Stimulated activated CD4-positive, alpha-beta T cell treated with anti-CD3 and anti-CD28 coated beads, Interleukin-1b, Interleukin-23, amount 100 ng/mL, for 1 hour (primary cell): ENCODE measurements at places on chromosomes 13 and 19.
A peak's percentile ranks its signal among the peaks of the same experiment; 100 is the strongest.

GRCh38 chr13:40613192-40613818, 53.1 kb downstream of the FOXO1 start:
- DNase-seq, result peak; percentile 11

DNA sequence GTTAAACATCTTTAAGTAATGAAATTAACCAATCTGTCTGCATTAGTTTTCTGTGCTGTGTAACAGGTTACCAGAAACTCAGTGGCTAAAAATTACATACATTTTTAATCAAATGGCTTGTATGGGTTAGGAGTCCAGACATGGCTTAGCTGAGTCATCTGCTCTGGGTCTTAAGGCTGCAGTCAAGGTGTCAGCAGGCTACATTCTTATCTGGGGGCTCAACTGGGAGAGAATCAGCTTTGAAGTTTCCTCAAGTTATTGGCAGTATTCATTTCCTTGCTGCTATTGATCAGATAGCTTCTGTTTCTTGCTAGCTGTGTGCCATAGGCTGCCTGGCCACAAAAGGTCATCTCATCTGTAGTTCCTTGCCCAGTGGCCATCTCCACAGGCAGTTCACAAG, 1163.0 kb downstream of the DIAPH3 start:
- DNase-seq, result no peak

DNA sequence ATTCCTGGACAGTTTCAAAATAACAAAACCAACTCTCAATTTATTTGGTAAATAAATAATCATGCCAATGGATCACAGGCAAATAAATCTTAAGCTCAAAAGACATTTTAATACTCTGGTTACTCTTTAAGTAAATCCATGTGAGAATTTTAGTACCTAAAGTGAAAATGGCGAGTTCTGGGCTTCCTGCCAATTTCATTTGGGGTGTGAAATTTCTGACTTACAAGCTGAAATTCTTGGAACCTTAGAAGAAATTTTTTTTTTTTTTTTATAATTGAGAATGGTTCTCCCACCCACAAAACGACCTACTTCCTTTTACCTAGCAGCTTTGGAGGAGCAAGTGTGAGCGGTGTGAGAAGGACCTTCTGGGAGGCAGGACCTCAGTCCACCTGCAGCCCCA, 354.5 kb upstream of the NBEA start:
- DNase-seq, result no peak

- no peak for DNase-seq
Measured at GRCh38 chr13:46858776-46859175, 38.1 kb downstream of the HTR2A start.

- no peak for DNase-seq
Measured at GRCh38 chr13:87661471-87661870, 9.7 kb upstream of the SLITRK5 start.

DNA sequence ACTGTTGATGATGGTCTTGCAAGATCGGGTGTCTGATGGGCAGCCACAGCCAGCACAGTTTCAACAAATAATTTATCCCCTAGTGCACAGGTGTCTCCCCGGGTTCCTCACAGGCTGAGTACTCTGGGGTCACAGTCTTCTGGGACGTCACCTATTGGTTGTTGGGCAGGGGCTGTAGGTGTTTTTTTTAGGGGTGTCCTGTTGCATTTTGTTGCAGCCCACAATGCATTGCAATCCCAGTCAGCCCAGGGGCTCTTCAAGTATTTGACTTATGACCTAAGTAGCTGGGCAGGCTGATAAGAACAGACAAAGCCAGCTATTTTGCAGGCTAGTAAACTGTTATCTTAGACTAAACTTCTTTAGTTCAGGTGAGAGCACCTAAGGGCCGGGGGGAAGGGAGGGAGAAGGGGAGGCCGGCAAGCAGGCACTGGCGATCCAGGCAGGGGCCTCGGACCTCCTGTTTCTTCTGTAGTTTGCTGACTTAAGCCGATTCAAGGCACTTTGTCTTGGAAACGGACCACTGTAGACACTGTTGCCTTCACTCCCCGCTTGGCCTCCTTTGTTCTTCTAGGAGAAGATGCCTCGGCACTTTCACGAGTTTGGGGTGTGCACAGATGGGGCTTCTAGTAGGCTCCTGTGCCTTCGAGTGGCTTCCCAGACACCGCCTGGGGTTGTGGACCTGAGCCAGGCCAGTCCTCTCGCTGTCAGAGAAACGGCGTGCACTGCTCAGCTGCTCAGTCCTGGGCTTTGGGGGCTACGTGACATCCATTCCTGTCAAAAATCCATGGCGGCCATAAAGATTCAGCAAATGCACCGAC, 33.9 kb upstream of the GRTP1 start:
- DNase-seq, result no peak

DNA sequence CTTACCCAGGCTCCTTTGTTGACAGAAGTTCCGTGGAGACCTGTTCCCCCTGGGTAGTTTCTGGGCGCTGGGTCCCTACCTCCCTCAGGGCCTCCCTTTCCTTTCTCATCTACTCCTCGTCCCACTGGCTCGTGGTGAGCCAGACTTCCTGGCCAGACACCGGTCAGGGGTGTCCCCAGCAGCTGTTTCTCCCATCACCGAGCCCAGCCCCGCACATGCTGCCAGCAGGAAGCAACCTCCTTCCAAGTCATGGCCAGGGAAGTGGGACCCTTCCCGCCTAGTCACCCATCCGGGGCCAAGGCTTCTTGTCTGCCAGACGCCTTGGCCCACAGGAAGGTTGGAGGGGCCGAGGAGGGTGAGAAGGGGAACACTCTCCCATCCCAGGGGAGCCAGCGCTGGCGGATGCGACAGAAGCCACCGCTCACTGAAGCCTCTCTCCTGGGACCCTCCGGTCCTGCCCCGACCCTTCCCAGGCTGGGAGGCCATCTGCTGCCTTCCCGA, 5.7 kb downstream of the PAK4 start:
- no peak for DNase-seq

- no peak for DNase-seq
Measured at GRCh38 chr19:7743425-7743841, 3.9 kb downstream of the CD209 start.

DNA sequence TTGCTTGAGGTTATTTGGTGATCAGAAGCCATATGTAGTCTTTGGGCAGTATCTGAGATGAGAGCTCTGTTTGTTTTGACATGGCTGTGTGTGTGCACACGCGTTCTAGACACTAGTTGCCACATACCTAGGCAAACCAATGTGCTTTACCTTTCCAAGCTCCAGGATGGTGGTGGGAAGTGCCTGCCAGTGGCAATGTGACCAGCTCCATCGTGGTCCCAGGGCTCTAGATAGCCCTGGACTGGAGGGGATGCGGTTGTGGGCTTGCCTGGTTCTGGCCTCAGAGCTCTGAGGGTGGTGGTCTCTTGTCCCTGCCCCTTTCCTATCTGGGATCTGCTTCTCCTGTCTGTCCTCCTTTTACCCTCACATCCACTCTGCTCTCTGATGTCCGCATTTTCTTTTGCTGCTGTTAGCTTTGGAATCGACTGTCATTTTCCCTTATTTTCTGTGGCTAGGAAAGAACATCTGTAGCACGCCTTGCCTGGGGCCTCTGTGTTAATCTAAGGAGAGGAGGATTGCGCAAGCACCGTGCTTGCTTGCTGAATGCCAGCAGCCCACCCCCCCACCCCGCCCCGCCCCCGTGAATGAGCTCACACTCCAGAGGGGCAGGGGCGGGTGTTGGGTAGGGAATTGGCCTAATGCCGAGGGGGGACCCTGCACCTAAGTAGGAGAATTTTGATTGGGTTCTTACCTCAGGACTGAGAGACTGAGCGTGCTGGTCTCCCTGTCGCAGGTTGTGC, 89.5 kb downstream of the ARHGEF7 start:
- no peak for DNase-seq

DNA sequence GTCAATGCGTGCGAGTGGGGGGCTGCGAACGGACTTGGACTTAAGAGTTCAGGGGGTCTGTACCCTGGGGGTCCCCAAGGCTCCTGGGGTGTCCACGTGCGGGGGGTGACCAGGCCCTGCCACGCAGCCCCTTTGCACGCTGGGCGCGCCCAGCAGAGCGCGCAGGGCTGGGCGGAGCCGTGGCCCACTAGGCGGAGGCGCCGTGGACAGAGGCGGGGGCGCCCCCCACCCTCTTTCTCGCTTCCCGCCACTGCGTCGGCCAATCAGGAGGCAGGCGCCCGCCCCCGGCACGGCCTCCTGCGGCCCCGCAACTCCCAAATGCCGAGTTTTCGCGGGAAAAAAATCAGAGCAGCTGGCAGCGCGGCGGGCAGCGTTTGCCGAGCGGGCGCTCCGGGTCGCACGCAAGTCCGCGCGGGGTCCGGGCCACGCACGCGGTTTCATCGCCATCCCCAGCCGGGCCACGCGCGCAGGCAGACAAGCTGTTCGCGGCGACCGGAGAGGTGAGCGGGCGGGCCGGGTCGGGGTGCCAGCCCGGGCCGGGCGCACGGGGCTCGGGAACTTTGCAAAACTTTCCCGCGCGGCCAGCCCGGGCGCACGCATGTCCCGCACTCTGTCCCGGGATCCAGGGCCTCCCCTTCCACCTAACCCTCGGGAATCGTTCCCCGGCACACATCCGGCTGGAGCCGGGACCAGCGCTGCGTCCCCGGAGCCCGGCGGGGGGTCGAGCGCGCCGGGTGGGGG, at the start of gene UHRF1:
UHRF1 (plus strand) TSS at position 346 of the 741 bp plus-strand sequence. CDS start 1,385 bp downstream, outside the sequence.
- no peak for DNase-seq

DNA sequence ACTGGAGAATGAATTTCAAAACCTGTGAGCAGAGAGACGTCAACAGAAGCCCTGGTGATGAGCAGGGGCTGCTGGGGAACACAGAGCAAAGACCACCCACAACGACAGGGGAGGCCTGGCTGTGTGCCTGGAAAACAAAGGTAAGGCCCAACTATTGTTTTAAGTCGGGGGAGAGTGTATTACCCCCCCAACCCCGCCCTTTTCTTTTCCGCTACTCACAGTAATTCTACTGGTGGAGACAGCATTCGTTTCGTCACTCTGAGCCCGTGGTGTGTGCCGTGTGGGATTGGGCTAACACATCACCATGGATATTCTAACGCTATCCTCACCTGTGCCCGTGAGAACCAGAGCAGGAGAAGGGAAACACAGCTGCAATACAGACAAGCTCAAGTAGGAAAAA, 18.6 kb upstream of the ADPRHL1 start:
- no peak for DNase-seq

GRCh38 chr13:109740721-109741120, 45.7 kb downstream of the IRS2 start:
- DNase-seq, result no peak

- DNase-seq, result no peak
Measured at GRCh38 chr19:27966390-27966816, 1246.5 kb downstream of the UQCRFS1 start.

- DNase-seq, result no peak
Measured at GRCh38 chr19:15220833-15221232, 11.4 kb downstream of the EPHX3 start.

DNA sequence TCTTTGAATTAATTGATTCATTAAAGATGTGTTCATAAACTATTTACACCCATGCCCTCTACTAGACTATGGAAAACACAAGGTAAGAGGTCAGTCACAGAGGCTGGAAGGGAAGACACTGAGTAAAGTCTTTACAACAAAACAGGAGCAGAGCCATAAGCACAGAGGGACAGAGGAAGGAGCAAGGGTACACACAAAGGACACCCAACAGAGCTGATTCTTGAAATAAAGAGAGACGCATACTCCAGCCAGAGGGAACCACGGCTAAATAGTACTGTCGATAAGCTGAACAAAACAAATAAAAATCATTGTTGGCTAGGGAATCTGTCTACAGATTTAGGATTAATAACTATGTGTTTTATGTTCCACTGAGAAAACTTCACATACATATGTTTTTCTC, 289.2 kb downstream of the EFNB2 start:
- DNase-seq, result no peak

- DNase-seq, result no peak
Measured at GRCh38 chr13:101989798-101990350, 412.0 kb downstream of the FGF14 start.
